ENCODE measurements at places on chromosomes 2 and 18. TPM values are rescaled to one million over a fixed set of nuclear protein-coding genes. Genes with fewer than 3 reads are reported as not detected.

- DNase-seq, result no peak
These were observed 97.5 kb downstream of the SH3YL1 start for GRCh38 chr2:166381-166780.

CHRNG gene
- not detected for total RNA-seq

GKN2 gene
- not detected for total RNA-seq

GRCh38 chr18:33836564-33836963, 258.5 kb downstream of the ASXL3 start:
- DNase-seq, result no peak

GALR1 gene
- not detected for total RNA-seq

- no peak for DNase-seq
These were observed 600.1 kb upstream of the RAB6C start for GRCh38 chr2:129379411-129379810.

- DNase-seq, result no peak
These were observed 657.8 kb downstream of the KCNJ3 start for GRCh38 chr2:155356250-155356649.

CPLX4 gene
- total RNA-seq, result not detected

- DNase-seq, result no peak
These were observed 404.2 kb downstream of the STK39 start for GRCh38 chr2:167843217-167843616.

DNA sequence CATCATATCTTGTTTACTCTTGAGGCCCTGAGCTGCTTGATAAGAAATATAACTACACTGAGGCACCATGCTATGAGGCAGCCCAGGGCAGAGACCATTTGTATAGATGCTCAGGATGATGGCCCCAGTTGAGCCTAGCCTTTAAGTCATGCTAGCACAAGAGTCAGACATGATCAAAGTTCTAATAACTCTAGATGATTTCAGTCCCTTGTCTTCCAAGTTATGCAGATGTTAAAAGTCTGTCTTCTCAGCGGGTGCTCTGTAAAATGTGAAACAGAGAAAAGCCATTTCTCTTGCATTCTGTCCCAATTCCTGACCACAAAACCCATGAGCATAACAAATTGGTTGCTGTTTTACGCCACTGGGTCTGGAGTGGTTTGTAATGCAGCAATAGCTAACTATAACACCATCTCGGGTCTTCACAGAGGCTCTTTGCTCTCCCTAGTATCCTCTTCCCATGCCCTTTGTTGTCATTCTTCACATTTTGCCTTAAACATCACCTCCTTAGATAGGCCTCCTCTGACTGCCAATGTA, 49.6 kb downstream of the NXPH2 start:
- DNase-seq, result no peak

- DNase-seq, result no peak
These were observed 674.9 kb upstream of the FANCL start for GRCh38 chr2:58916063-58916462.

GRCh38 chr2:128628206-128628605, 309.5 kb upstream of the HS6ST1 start:
- no peak for DNase-seq

DNA sequence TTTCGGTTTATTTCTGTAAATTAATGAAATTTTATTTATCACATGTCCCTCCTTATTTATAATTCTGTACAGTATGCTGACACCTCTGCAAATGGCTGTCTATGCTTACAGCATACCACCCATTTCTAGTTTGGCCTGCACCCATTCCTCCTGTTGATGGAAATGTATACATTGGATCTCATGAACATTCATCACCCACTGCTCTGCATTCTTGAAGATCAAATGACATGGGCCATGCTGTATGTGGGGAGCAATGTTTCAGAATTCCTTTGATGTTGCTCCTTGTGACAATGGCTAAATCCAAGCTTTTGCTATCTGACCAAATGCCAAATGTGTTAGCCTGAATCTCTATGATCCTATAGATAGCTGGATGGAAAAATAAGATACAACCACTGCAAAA, 55.3 kb upstream of the ITGB6 start:
- DNase-seq, result no peak

- DNase-seq, result no peak
These were observed 30.8 kb upstream of the ODC1 start for GRCh38 chr2:10478916-10479315.

DNA sequence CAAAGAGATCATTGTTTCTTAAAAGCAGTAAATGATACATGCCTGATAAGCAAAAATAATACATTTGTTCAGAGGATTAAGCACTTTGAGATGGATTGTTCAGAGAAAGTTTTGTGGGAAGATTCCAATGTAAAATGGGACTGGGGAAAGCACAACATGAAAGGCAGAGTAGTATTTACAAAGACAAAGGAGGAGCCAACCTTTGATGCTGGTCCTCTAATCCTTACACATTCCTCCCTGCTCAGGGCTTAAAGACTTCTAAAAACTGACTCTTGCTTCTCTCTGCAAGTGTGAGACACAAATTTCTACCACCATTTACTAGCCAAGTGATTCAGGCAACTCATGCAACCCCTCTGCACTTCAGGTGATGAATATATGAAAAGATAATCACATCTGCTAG, 47.2 kb upstream of the REG3G start:
- no peak for DNase-seq

ABCG8 gene
- not detected for total RNA-seq

DGUOK gene
- 75.4 TPM for total RNA-seq

SAG gene
- total RNA-seq, result 0.23 TPM

GRCh38 chr18:40250236-40250635, 1704.8 kb upstream of the PIK3C3 start:
- DNase-seq, result no peak

GRCh38 chr18:8443505-8443904, 165.7 kb upstream of the RAB12 start:
- no peak for DNase-seq

- DNase-seq, result no peak
These were observed 130.9 kb upstream of the ARHGAP28 start for GRCh38 chr18:6598657-6599056.

- DNase-seq, result no peak
These were observed 263.7 kb downstream of the ALK start for GRCh38 chr2:29657674-29658073.

DNA sequence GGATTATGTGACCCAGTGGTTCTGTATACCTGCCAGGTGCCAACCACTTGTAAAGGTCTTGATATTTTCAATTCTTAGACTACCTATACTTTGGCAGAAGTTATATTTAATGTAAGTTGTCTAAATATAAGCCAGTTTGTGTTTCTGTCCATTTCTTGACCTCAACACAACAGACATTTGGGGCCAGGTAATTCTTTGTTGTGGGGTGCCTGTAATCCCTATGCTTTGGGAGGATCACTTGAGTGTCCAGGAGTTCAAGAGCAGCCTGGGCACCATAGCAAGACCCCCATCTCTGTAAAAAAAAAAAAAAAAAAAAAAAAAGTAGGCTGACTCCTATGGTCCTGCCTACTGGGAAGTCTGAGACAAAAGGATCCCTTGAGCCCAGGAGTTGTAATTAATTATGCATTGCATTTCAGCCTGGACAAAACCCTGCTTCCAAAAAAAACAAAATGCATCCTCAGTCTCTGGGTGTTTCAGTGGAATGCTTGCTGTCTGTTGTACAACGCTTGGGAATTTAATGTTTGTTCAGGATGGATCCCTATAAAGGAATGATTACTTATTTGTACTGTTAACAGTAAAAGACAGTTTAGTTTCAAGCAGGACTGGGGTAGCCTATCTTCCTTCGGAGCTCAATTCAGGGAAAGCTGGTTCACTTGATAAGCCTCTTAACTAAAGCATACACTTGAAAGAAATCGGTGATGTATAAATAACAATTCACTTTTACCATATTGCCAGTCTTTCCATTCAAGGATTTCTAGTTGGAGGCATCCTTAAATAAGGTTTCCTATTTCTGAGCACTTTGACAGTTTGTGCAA, 3.4 kb downstream of the RPS27A start:
- DNase-seq, result no peak

GRCh38 chr18:55320424-55321264, 267.3 kb downstream of the TCF4 start:
- DNase-seq, result no peak

SPAST gene
- total RNA-seq, result 17.3 TPM

- no peak for DNase-seq
These were observed 74.2 kb upstream of the MC4R start for GRCh38 chr18:60446821-60447220.

GRCh38 chr2:191626497-191627151, 51.3 kb upstream of the NABP1 start:
- no peak for DNase-seq

DNA sequence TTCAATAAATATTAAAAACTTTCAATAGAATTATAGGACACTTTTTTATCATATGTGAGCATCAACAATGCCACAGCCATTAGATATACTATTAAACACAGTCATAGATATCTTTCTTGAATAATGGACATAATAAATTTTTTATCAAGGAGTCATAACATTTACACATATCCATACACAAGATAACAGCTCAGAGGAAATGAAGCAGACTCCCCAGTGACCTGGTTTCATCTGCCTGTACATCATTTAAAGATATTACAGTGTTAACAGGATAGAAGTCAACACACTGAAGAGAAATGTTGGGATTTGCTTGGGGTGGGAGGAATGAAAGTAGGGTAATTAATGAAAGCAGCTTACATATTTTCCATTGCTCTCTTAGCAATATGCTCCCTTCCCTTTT, 5.1 kb downstream of the SCG2 start:
- DNase-seq, result no peak

GRCh38 chr18:8858888-8859511, 153.6 kb downstream of the MTCL1 start:
- no peak for DNase-seq

- no peak for DNase-seq
These were observed 185.0 kb downstream of the CTIF start for GRCh38 chr18:48723837-48724236.

REEP1 gene
- not detected for total RNA-seq

DNA sequence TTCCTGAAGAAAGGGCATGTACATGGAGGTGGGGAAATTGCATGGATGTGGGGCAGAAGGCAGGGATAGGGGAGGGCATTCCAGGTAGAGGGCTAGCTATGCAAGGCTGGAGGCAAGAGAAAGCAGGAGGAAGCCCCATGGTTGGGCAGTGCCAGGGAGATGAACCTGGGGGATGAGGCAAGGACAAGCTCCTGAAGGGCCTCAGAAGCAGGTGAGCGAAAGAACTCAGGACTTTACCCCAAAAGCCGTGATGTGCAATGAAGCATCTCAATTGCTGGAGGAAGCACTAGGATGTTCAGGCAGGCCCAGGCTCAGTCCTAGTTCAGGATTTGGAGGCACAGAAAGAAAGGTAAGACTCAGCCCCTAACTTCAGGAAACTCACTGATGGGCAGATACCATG, 117.0 kb upstream of the EPAS1 start:
- no peak for DNase-seq

GRCh38 chr18:811182-811891, 705 bp downstream of the YES1 start:
- no peak for DNase-seq

- no peak for DNase-seq
These were observed 96.5 kb upstream of the THOC1 start for GRCh38 chr18:364256-364826.

GRCh38 chr2:239926587-239927232, 98.4 kb downstream of the NDUFA10 start:
- DNase-seq, result peak; percentile 28

- DNase-seq, result no peak
These were observed 791.6 kb downstream of the GALR1 start for GRCh38 chr18:78041218-78041617.

GRCh38 chr2:212359425-212360067, 179.1 kb downstream of the ERBB4 start:
- no peak for DNase-seq

SPDYA gene
- total RNA-seq, result 1.6 TPM

- no peak for DNase-seq
These were observed 17.2 kb upstream of the TNP1 start for GRCh38 chr2:216877085-216877484.

KRTCAP3 gene
- total RNA-seq, result 4.5 TPM

GRCh38 chr2:143015656-143016055, 113.6 kb upstream of the ARHGAP15 start:
- DNase-seq, result no peak

CLHC1 gene
- total RNA-seq, result 11.5 TPM
